Stimulated activated naive B cell treated with anti-CD40 and anti-IgM and Interleukin-4, amounts not matched to agents 10 μg/mL and 1 μg/mL and 100 μg/mL, for 72 hours (primary cell): ENCODE measurements at places on chromosomes 4 and X.

- no peak for DNase-seq
Measured at GRCh38 chr4:173405840-173406606, 7.1 kb upstream of the SCRG1 start.

- no peak for DNase-seq
Measured at GRCh38 chr4:100240008-100240407, 49.7 kb upstream of the DDIT4L start.

- no peak for DNase-seq
Measured at GRCh38 chrX:20498851-20499635, 232.3 kb upstream of the RPS6KA3 start.

DNA sequence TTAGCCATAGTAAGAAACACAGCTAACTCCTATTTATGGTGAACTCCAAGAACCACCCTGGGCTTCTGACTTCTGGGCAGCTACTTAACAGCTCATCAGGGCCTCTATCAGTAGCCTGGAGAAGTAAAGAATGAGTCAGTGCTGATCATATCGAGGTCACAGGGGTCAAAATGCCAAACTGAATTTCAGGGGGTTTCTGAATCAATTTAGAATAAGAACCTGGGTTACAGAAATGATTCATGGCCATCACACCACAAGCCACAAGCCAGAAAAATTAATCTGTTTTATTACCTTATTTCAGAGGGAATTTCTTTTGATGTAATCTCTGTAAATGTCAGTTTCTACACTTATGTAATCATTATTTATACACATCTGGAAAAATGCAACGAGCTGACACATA is 64.4 kb downstream of the CHST7 start:
- peak; percentile 26 for DNase-seq

GRCh38 chr4:89157488-89158024 is 46.2 kb downstream of the TIGD2 start:
- DNase-seq: no peak

- no peak for DNase-seq
Measured at GRCh38 chr4:80713409-80713808, 317.1 kb upstream of the BMP3 start.

DNA sequence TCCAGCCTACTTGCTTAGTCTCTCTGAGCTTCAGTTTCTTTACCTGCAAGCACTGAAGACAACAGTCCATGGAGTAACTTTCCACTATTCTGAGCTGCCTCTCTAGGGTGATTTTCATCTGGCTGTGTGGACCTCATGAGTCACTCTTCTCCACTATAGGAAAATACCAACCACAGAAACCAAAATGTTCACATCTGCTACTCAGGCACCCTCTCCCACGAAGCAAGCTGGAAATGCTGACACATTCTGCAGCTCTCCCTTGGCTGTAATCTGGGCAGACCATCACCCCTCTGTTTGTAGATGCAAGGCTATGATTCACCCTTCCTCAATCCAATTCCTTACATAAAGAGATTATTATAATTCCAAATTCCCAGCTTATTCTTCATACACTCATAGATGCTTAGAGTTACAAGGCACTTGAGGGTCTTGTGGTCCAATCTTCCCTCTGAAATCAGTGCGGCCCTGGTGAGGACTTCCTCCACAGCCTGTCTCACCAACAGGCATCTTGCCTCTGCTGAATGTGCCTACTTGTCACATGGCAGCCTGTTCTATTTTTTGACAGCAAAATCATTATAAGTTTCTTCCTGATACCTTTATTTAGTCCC is 97.0 kb upstream of the LNX1 start:
- peak; percentile 34 for DNase-seq

GRCh38 chrX:13898603-13899002 is 81.7 kb upstream of the GPM6B start:
- DNase-seq: no peak

DNA sequence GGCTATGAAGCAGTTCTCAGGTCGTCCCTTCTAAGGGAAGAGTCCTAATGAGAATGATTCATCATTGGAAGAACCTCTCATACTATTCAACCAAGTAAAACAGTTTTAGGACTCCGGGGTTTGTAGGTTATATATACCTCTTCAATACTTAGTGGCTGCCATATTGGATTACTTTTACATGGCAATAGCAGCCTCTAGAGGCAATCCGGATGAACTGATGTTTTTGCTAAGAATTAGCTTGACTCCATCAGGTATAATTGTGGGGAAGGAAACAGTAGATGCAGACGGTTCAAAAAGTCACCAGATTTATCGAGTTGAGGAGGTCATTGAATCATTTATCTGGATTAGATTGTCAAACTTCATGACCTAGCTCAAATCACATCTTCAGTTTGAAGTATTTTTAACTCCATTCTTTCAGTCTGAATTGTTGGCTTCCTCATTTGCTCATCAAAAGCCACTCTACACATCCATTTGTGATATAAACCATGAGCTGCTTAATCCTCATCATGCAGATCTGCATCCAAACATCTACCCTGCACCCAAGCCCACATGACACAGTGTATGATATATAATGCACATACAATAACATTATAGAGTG is 28.4 kb downstream of the GUCY1B1 start:
- DNase-seq: peak; percentile 12

- no peak for DNase-seq
Measured at GRCh38 chr4:144709159-144709558, 63.2 kb downstream of the HHIP start.

- no peak for DNase-seq
Measured at GRCh38 chrX:14573161-14573560, 43.8 kb downstream of the GLRA2 start.

- no peak for DNase-seq
Measured at GRCh38 chrX:81662381-81662780, 460.5 kb downstream of the SH3BGRL start.

GRCh38 chr4:121990489-121990888 is 38.6 kb upstream of the TRPC3 start:
- no peak for DNase-seq

DNA sequence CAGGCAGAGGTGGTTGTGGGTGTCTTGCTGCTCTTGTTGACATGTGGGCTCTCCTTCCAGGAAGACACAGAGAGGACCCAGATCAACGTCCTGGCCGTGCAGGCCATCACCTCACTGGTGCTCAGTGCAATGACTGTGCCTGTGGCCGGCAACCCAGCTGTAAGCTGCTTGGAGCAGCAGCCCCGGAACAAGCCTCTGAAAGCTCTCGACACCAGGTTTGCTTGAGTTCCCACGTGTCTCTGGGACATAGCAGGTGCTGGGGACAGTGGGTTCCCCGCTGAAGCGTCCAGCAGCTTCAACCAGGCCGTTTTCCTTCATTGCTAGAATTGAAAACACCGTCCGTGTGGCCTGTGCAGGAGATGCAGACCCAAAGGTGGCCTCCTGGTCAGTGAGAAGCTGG is 25.6 kb upstream of the MSANTD1 start:
- DNase-seq: no peak

DNA sequence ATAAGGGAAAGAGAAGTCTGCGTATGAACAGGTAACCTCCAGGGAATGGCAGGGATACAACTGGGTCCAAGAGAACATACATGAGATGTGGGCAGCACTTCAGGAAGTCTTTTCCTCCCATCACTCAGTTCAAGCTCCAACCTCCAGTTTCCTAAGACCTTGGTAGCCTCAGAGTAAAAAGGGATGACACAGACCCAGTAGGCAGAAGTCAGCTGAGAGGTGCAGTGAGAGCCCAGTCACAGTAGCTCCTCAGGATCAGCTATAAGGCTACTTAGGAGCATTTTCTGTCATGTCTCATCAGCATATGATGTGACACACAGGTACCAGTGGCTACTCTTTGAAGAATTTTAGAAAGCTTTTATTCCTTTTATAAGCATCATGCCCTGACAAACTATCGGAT is 12.5 kb upstream of the STS start:
- DNase-seq: no peak

DNA sequence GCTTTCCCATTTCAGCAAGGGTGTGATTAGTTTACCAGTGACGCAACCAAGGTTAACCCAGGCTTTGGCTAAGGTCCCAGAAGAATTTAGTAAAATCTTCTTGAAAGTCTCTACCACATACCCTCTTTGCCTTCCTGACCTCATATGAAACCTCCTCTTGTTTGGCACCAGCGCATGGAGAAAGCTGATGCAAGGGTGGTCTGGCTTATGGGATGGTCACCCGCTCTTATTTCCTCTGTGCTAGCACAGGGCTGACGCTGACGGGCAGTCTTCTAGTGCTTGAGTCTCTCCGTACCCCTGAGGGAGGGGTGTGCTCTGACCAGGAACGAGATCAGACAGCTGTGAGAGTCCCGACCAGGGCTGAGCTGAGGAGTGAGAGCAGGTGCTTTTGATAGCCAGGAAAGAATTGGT is 137.6 kb downstream of the TENM3 start:
- DNase-seq: no peak

- DNase-seq: no peak
Measured at GRCh38 chr4:10703156-10703555, 18.6 kb upstream of the CLNK start.

DNA sequence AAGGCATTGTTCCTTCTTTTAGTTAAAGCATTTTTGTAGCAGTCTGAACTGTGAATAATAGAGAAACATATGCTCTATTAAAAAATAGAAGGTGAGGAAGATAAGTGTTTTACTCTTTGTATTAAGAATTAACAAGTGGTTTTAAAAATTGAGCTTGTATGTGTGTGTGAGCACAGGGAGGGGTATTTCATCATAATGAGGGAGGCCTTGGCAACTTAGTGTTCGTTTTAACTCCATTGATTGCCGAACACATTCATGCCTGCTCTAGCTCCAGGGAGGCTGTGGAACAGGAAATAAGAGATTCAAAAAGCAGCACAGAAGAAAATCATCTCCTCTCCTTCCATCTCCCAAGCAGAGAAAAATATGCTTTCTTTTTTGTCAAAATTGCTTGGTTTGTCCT is 14.8 kb downstream of the SHROOM3 start:
- no peak for DNase-seq

DNA sequence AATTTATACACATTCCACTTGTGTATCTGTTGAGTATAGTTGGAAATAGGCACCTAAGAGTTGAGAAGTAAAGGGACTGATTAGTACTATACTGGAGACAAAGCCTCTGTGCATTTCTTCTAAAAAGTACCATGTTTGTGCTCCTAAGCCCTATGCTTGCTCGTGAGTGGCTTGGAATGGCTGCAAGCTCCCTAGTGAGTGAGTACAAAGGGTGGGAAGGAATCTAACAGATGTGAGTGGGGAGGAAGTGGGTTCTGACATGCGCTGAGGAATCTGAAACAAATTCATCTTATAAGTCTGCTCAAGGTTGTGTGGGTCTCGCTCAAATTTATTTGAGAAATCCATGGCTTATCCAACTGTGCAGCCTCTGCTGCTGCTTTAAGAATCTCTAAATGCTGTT is 13.3 kb downstream of the SPCS3 start:
- no peak for DNase-seq

GRCh38 chrX:77431227-77431626 is 16.0 kb upstream of the FGF16 start:
- no peak for DNase-seq

- DNase-seq: peak; percentile 54
Measured at GRCh38 chr4:25862411-25863346, at the start of gene SEL1L3. TSS of gene SEL1L3 (minus strand) at chr4:25862988. CDS start at chr4:25862836, 152 bp downstream.

GRCh38 chr4:146333187-146333894 is 119.0 kb downstream of the REELD1 start:
- no peak for DNase-seq

GRCh38 chr4:122045533-122045932 is 93.7 kb upstream of the TRPC3 start:
- DNase-seq: no peak

- peak; percentile 45 for DNase-seq
Measured at GRCh38 chr4:169410839-169411770, 140.3 kb upstream of the SH3RF1 start.

- no peak for DNase-seq
Measured at GRCh38 chrX:112577146-112577545, 102.6 kb downstream of the LHFPL1 start.

DNA sequence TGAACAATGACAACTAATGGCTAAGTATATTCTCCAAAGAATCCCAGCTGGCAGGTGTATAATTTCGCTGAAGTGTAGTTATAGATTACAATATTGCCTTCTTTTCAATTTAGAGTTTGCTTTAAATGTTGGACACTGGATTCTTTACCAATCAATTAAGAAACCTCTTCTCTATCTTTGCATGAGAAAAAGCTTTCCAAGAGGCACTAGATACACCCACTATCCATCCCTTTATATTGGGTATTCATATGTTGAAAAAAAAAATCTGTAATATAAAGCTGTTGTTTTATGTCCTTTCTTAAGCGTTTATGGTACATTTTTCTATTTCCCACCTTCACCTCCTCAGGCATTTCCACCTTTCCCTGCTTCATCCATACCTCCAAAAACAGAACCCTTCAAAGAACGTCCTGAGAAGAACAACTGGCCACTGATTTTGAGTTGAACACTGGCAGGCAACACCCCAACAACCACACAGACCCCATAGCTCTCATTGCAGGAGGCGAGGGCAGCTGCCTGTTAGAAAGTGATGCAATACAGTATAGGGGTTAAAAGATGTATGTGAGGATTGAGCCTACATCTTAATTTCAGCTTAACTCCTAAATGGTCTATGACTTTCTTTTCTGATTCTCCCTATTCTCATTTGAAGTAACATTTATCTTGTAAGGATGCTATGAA is 11.8 kb downstream of the ADH6 start:
- no peak for DNase-seq

GRCh38 chr4:126851391-126851790 is 781.4 kb upstream of the INTU start:
- no peak for DNase-seq

GRCh38 chr4:184818216-184818564 is 7.6 kb downstream of the ACSL1 start:
- no peak for DNase-seq

GRCh38 chr4:16636912-16637630 is 261.4 kb downstream of the LDB2 start:
- DNase-seq: no peak

GRCh38 chr4:93756101-93756500 is 72.5 kb upstream of the ATOH1 start:
- DNase-seq: no peak

- no peak for DNase-seq
Measured at GRCh38 chr4:45082101-45082500, 355.7 kb upstream of the GNPDA2 start.

DNA sequence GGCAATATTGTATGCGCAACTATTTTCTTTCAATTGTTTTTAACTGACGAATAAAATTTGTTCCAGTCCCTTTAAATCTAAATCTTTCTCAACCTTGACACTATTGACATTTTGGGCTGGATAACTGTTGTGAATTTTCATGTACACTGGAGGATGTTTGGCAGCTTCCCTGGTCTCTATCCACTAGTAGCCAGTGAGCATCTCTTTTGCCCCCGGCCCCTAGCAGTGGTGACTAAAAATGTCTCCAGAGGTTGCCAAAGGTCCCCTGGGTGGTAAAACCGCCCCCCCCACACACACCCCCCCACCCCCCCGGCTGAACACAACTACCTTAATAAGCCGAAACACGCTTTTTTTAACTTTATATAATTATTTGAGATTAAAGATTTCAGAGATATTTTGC is 514 bp downstream of the FANCB start:
- no peak for DNase-seq

- DNase-seq: no peak
Measured at GRCh38 chrX:11059933-11060332, 51.2 kb upstream of the HCCS start.

DNA sequence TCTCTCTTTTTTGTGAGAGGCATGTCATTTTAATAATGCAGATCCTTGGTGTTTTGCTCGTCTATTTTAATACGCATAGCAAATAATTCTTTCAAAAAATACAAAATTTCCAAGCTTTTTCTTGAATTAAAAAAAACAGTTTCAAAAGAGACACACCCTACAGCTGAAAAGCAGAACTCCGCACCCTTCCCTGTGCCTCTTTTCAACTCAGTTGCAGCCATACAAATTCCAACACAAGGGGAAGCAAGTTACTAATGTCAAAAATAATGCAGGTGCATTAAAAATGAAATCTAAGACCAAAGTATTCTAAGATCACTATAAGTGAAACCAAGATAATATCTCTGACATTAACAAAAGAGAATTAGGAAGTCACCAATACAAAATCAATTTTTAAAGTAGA is 66.6 kb downstream of the NR3C2 start:
- no peak for DNase-seq
